ENCODE measurements at places on chromosomes 13 and 19. TPM values are rescaled to one million over a fixed set of nuclear protein-coding genes. Genes with fewer than 3 reads are reported as not detected.

Gene OR4F17
- not detected for polyA plus RNA-seq

Gene DZIP1
- polyA plus RNA-seq: 130 TPM

DNA sequence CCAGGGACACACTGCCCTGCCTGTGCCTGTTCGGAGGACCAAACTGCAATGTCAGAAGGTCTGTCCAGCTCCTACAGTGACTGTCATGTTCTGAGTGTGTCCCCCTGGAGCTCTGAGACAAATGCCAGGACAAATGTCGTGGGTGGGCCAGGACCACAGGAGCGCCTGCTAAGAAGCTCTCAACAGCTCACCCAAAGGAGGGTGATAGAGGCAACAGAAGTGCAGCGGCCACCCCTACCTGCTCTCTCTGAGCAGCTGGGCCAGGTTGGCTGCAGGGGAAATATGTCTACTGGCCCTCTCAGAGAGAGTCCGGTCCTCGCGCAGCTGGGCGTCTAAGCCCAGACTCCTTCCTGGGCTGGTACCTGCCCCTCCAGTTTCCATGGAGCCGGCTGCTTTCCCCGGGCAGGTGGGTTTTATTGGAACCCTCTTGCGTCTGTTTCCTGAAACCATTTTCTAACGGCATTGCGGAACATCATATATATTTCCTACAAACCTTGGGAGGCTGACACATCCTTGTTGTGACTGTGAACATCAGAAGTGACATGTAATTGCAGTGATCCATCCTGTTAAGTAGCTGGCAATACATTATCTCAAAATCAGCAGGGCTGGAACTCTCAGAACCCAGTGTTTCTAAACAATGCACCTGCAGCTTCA, 78.1 kb downstream of the CHST8 start:
- DNase-seq: no peak

GRCh38 chr19:28012361-28012760, 1200.6 kb downstream of the UQCRFS1 start:
- no peak for DNase-seq

Gene ADGRE2
- polyA plus RNA-seq: 0.38 TPM

Gene OR10H1
- polyA plus RNA-seq: 0.08 TPM

DNA sequence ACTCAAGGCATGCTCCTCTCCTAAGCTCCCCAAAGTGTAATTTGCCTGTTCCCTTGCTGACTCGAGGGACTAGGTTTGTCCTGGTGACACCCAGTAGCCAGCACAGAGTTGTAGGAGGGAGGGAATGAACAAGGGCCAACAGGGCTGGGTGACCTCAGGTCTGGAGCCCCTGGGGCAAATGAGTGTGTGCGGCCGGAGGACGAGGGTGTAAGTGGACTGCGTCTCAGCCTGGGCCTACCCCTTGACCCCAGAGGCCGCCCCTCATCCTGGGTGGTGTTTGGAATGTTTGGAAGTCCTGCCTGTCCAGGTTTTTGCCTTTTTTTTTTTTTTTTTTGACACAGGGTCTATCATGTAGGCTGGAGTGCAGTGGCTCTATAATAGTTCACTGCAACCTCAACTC, 1.3 kb upstream of the ZNF653 start:
- DNase-seq: no peak

Gene CEBPA
- polyA plus RNA-seq: 6.7 TPM

DNA sequence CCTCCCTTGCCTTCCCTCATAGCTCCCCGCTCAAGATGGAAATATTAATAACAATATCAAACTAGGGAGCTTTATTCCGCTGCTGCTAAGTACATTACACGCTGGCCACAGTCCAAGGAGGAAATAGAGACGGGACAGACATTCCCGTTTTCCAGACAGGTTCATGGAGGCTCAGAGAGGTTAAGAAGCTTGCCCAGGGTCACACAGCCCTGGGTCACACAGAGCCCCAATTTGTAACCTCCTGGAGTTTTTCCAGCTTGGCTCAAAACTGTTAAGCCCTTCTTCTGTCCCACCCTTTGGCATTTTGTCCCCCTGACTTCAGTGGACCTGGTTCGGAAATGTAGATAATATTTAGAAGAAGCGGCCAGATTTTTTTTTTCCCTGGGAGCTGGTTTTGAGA, 2.0 kb downstream of the BICRA start:
- DNase-seq: no peak

DNA sequence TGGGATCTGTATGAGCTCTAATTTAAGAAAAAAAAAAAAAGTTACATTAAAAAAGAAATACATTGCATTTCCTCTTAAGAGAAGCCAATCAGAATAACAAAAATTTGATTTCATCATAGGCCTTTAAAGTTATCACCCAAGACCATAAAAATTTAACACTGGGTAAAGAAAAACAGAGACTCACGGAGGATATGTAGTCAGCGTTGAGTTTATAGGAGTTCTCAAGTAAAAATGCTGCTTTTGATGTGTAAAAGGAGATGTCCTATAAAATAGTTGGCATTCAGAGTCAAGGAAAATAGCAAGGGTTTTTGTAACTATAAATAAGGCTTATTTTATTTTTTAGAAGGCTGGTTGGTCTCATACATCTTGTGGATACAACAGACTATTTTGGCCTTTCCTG, 191.1 kb downstream of the EFNB2 start:
- no peak for DNase-seq

DNA sequence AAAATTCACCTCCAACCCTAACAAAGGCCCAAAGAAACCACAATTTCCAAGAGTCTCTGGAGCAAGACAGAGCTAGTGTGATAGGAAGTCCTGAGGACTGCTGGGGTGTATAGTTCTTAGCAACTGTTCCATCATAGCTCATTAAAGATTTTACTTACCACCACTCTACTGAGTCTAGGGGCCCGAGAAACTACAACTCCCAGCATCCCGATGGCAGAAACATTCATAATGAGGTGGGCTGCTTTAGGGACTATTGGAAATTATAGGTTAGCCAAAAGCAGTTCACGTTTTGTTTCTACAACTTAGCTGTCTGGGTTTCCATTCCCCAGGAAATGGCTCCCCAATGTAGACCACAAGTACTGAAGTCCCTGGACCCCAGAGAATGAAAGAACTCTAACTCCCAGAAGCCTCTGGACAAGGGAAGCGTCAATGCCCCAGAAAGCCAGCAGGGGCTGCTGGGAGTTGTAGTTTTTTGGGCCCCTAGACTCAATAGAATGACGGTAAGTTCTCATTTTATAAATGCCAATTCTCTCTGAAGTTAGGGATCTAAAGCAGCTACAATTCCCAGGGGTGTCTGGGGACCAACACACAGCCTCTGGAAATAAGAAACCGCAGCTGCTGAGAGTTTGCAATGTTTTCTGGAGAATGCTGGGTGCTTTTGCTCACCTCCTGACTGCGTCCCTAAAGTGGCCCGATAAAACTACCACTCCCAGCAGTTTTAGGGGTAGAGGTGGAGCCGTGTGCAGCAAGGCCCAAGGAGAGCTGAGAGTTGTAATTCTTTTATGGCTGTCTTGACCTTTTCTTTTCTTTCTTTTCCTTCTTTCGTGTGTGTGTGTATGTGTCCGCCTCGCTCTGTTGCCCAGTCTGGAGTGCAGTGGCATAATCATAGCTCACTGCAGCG, 11.1 kb downstream of the FTL start:
- no peak for DNase-seq

GRCh38 chr19:33804021-33804799, 7.5 kb downstream of the KCTD15 start:
- DNase-seq: no peak

GRCh38 chr13:51628059-51628852, 44.0 kb downstream of the WDFY2 start:
- no peak for DNase-seq

Gene UQCR11
- 179 TPM for polyA plus RNA-seq

- no peak for DNase-seq
Observed at GRCh38 chr19:23403052-23403451, 7.8 kb upstream of the ZNF91 start.

GRCh38 chr19:37506387-37507166, at the start of gene ZNF793:
ZNF793 (plus strand) TSS chr19:37506939; CDS start chr19:37523440, 16,501 bp downstream.
- DNase-seq: peak; percentile 99

Gene TNNI3
- 5.5 TPM for polyA plus RNA-seq

Gene MYO1F
- polyA plus RNA-seq: 19.3 TPM

DNA sequence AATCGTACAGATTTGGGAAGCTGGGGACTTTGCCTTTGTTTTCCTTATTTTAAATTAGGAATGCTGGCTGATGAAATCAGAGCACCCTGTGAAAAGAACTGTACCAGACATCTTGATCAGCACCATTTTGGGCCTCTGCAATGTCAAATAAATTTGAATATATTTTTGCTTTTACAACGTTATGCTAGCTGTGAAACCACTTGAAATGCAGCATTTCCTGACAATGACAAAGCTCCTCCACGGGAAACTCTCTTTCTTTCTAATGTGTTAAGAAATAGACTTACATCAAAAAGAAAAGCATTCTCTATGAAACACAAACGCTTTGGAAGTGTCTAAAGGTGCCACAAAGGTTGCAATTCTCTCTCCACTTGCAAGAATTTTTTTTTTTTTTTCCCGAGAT, 47.1 kb upstream of the MAP3K10 start:
- no peak for DNase-seq

GRCh38 chr13:58191754-58192153, 560.2 kb downstream of the PCDH17 start:
- DNase-seq: no peak

DNA sequence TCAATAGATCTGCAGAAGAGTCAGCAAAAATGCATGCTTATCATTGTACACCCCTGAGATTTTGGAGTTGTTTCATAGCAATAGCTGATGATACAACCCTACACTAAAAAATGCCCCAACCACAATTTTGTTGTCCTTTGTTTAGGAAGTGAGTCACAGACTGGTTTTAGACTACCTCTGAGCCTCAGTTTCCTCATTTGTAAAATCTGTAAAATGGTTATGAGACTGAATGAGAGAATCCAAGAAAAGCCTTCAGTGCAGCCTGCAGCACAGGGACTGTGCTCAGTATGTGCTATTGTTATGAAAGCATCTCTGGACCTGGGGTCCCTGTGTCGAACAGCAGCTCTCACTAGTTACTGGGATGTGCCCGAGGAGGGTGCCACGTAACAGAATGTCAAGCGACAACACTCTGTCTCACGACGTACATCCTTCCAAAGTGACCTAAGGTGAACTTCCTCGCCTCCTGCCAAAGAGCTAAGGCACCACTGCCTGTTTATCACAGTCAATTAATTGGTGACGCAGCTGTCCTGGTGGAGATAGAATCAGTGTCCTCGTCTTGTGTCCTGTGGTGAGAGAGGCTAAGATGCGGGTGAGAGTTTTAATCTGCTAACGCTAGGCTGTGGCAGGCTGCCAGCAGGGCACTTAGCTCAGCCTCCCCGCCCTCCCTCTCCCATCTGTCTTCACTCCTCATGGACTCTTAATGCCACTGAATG, 18.1 kb downstream of the DHRS12 start:
- DNase-seq: no peak

DNA sequence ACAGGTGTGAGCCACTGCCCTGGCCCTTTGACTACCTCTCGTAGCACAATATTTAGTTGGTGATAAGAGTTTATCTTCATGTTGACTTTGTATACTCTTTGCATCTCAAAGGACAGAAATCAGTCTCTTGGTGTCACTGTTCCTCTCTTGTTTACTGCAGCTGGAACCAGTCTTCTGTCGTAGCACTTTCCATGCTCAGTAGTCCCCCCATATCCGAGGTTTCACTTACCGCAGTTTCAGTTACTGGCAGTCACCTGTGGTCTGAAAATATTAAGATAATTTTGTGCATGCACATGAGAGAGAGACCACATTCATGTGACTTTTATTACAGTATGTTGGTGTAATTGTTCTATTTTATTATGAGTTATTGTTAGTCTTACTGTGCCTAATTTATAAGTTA, 49.1 kb downstream of the WASF3 start:
- DNase-seq: no peak

GRCh38 chr13:99062593-99062992, 84.7 kb upstream of the DOCK9 start:
- no peak for DNase-seq

Gene SERPINE3
- 0.89 TPM for polyA plus RNA-seq

Data from spinal cord (tissue), 10 donors.